Tibial artery (tissue), 4 donors: ENCODE measurements at places on chromosomes 13 and 19.
A peak's percentile ranks its signal among the peaks of the same experiment; 100 is the strongest.

- no peaks in the 10 kb centered on the region for H3K4me1 ChIP-seq
- no peak overlapping the region for H3K27ac ChIP-seq
- no peak for DNase-seq
- no peaks in the 10 kb centered on the region for H3K27me3 ChIP-seq
- no peaks in the 10 kb centered on the region for H3K36me3 ChIP-seq
Measured at GRCh38 chr13:62433660-62434059, 1018.0 kb upstream of the PCDH20 start.

DNA sequence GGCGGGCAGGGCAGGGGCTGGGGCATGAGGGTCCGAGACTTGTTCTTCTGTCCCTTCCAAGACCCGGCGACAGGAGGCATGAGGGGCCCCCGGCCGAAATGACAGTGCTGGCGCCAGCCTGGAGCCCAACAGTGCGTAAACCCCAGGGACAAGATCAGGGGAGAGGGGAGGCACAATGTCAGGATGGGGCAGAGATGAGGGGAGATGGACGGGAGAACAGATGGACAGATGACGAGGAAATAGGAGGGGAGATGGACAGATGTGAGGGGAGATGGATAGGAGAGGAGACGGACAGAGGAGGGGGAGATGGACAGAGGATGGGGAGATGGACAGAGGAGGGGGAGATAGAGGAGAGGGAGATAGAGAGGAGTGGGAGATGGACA, 518 bp downstream of the FLT3LG start:
- peak overlapping the region; percentile 61 for H3K4me3 ChIP-seq
- H3K27me3 ChIP-seq, result no peaks in the 10 kb centered on the region
- H3K4me1 ChIP-seq, result peaks cover 10% of the 10 kb centered on the region
- peak overlapping the region; percentile 69 for H3K27ac ChIP-seq

DNA sequence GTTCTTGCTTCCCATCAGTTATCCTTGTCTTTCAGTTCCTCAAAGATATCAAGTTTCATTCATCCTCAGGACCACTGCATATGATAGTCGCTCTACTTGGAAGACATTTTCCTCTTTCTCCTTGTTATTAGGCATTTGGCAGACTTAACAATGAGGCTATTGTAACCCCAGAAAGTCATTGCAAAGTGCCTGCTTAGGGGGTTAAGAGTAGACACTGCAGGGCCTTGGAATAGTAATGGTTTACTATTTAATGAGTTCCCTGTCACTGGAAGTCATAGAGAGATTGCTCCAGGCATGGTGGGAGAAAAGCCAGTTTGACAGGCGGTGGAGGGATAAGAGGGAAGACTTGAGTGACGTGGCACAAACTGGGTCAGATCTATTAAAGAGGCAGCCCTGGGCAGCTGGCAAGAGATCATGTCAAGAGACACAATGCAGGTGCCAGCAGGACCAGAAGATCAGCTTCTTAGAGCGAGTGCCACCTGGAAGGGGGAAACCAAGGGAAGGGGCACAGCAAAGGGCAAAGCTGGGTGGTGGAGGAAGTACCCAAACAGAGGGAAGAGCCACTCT, 16.8 kb upstream of the CPB2 start:
- no peaks in the 10 kb centered on the region for H3K27me3 ChIP-seq
- no peak for DNase-seq
- H3K27ac ChIP-seq, result no peak overlapping the region
- no peaks in the 10 kb centered on the region for H3K4me1 ChIP-seq
- no peak overlapping the region for H3K4me3 ChIP-seq

GRCh38 chr13:109945206-109945960, 159.0 kb upstream of the IRS2 start:
- DNase-seq, result no peak
- H3K4me3 ChIP-seq, result no peak overlapping the region
- H3K27me3 ChIP-seq, result no peaks in the 10 kb centered on the region
- no peaks in the 10 kb centered on the region for H3K36me3 ChIP-seq

DNA sequence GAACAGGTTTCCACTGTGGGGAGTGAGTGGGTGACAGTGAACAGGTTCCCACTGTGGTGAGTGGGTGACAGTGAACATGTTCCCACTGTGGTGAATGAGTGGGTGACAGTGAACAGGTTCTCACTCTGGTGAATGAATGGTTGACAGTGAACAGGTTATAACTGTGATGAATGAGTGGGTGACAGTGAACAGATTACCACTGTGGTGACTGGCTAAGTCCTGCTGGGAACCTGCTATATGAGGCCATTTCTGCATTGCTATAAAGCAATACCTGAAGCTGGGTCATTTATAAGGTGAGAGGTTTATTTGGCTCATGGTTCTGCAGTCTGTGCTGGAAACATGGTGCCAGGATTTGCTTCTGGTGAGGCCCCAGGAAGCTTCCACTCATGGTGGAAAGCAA, 637.1 kb downstream of the UQCRFS1 start:
- no peak for DNase-seq
- H3K27me3 ChIP-seq, result no peaks in the 10 kb centered on the region
- no peaks in the 10 kb centered on the region for H3K36me3 ChIP-seq
- no peak overlapping the region for H3K4me3 ChIP-seq

GRCh38 chr13:27600711-27601110, 19.6 kb downstream of the LNX2 start:
- no peaks in the 10 kb centered on the region for H3K36me3 ChIP-seq
- no peak overlapping the region for H3K4me3 ChIP-seq
- no peaks in the 10 kb centered on the region for H3K27me3 ChIP-seq

- H3K4me3 ChIP-seq, result no peak overlapping the region
- H3K36me3 ChIP-seq, result peaks cover 63% of the 10 kb centered on the region
- H3K27me3 ChIP-seq, result no peaks in the 10 kb centered on the region
- no peak for DNase-seq
Measured at GRCh38 chr19:34759218-34759917, 13.6 kb downstream of the ZNF599 start.

DNA sequence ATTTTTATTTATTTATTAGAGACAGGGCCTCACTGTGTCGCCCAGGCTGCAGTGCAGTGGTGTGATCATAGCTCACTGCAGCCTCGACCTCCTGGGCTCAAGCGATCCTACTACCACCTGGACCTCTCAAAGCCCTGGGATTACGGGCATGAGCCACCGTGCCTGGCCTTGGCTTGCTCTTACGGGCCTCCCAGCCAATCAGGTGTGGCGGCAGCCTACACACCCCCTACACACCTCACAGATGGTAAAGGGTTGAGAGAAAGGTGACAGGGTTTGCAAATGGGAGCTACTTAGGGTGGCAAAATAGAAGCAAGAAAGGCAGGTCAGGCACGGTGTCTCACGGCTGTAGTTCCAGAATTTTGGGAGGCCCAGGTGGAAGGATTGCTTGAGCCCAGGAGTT, 1.0 kb upstream of the ZBTB32 start:
- no peak for DNase-seq
- peaks cover 12% of the 10 kb centered on the region for H3K27me3 ChIP-seq
- H3K4me1 ChIP-seq, result peaks cover 10% of the 10 kb centered on the region
- no peak overlapping the region for H3K4me3 ChIP-seq
- H3K27ac ChIP-seq, result no peak overlapping the region

DNA sequence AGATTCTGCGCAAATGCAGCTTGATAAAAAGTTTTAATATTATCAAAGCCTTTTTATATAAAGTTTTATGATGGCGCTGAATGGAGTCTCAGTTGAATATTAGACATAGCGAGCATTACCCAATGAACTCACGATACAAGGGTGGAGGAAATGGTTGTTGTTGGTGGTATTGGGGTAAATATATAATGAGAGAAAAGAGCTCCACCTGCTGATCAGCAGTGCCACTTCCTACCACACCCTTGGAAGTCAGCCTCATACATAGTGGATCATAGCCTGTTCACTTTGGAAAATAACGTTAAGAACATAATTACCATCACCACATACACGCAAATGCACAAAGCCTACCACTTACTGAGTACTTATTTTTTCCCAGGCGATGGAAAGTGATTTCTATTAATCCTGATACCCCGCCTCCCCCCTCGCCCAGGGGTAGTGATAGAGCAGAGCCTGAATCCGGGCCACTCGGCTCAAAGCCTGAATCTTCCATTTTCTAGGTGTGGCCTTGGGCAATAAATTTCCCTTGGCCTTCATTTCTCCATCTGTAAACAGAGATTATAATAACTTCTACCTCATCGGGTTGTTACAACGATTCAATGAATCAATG, 358.3 kb downstream of the KLF5 start:
- no peak for DNase-seq
- no peak overlapping the region for H3K27ac ChIP-seq
- no peaks in the 10 kb centered on the region for H3K27me3 ChIP-seq

DNA sequence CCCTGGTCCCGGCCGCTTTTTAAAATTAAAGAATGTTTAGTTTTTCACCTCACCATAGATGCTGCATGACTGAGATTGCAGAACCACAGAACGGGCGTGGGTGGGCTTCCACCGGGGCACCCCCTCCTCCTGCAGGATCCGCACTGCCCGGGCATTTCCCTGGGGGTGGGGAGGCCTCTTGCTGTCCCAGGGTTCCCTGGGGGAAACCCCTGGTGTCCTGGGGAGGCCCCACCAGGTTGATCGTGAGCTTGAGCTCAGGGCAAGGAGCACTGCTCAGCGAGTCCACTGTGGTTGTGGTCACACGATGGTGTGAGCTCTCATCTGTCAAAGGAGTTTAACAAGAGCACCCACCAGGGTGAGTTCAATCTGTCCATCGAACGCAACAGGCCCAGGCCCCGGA, 11.4 kb upstream of the TCF3 start:
- peaks cover 52% of the 10 kb centered on the region for H3K27me3 ChIP-seq
- no peak overlapping the region for H3K27ac ChIP-seq

DNA sequence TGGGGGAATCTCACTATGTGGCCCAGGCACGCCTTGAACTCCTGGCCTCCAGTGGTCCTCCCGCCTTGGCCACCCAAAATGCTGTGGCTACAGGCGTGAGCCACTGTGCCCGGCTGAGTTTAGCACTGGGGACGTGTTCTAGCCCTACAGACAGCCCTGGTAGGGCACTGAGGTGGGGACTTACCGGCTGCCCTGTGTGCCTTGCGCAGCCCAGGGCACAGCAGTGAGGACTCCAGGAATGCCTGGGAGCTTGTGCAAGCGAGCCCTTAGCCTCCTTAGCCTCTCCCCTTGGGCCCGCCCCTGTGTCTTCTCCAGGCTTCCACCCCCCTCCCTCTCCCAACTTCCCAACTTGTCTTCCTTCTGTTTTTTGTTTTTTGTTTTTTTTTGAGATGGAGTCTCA, 21.0 kb downstream of the CCNE1 start:
- no peak for DNase-seq
- H3K4me3 ChIP-seq, result no peak overlapping the region
- H3K27ac ChIP-seq, result no peak overlapping the region
- no peaks in the 10 kb centered on the region for H3K4me1 ChIP-seq
- H3K27me3 ChIP-seq, result peaks cover 26% of the 10 kb centered on the region

GRCh38 chr19:33676999-33677665, 55.4 kb downstream of the CHST8 start:
- no peak overlapping the region for H3K27ac ChIP-seq
- no peaks in the 10 kb centered on the region for H3K27me3 ChIP-seq
- no peak overlapping the region for H3K4me3 ChIP-seq
- no peaks in the 10 kb centered on the region for H3K36me3 ChIP-seq
- H3K4me1 ChIP-seq, result no peaks in the 10 kb centered on the region

- no peaks in the 10 kb centered on the region for H3K36me3 ChIP-seq
- H3K27me3 ChIP-seq, result no peaks in the 10 kb centered on the region
- peaks cover 24% of the 10 kb centered on the region for H3K4me1 ChIP-seq
- no peak overlapping the region for H3K27ac ChIP-seq
- DNase-seq, result no peak
Measured at GRCh38 chr13:31207661-31208552, 8.1 kb downstream of the B3GLCT start.

GRCh38 chr19:2461751-2462634, 5.2 kb upstream of the LMNB2 start:
- H3K27me3 ChIP-seq, result no peaks in the 10 kb centered on the region
- peaks cover 17% of the 10 kb centered on the region for H3K4me1 ChIP-seq
- peak overlapping the region; percentile 78 for H3K4me3 ChIP-seq
- H3K36me3 ChIP-seq, result no peaks in the 10 kb centered on the region
- DNase-seq, result peak; percentile 68

DNA sequence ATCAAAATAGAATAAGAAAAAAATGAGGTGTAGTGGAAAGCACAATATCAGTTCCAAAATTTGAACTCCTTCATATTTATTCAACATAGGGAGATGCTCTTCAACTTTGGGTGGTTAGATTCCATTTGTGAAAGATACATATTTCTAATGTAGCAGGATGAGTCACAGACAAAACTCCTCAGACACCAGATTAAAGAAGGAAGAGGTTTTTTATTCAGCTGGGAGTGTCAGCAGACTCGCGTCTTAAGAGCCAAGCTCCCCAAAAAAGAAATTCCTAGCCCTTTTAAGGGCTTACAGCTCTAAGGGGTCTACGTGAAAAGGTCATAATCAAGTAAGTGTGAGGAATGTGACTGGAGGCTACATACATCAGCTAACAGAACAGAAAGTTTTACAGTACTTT, 6.8 kb upstream of the ZNF765 start:
- peaks cover 36% of the 10 kb centered on the region for H3K36me3 ChIP-seq
- DNase-seq, result no peak
- H3K27me3 ChIP-seq, result no peaks in the 10 kb centered on the region
- no peaks in the 10 kb centered on the region for H3K4me1 ChIP-seq
- no peak overlapping the region for H3K4me3 ChIP-seq
- H3K27ac ChIP-seq, result no peak overlapping the region

DNA sequence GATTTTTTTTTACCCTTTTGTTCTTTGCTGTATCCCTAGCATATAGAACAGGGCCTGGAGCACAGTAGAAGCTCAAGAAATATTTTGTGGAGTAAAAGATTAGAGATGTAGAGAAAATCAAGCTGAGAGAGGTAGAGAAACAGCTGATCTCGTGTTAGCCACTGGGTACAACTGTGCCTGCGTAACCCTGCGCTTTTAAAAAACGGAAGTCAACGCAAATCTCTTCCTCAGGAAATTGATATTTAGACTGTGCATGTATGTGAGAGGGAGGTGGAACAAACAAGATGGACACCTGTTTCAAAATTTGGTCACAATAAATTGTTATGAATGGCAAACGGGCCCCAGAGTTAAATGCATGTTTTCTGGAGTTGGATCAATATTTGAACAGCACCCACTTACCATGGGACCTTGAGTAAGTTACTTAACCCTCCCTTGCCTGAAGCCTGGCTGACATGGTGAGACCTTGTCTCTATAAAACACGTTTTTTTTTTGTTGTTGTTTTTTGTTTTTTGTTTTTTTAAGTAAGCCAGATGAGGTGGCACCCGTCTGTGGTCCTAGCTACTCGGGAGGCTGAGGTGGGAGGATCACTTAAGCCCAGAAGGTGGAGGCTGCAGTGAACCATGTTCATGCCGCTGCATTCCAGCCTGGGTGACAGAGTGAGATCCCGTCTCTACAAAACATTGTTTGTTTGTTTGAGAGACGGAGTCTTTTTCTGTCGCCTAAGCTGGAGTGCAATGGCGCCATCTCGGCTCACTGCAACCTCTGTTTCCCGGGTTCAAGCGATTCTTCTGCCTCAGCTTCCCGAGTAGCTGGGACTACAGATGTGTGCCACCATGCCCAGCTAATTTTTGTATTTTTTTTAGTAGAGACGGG, 3.3 kb upstream of the EPOR start:
- no peak overlapping the region for H3K4me3 ChIP-seq
- H3K27ac ChIP-seq, result no peak overlapping the region

- no peak for DNase-seq
- H3K27ac ChIP-seq, result no peak overlapping the region
- H3K4me1 ChIP-seq, result no peaks in the 10 kb centered on the region
- H3K27me3 ChIP-seq, result no peaks in the 10 kb centered on the region
Measured at GRCh38 chr13:30832845-30833332, 73.2 kb upstream of the MEDAG start.

GRCh38 chr13:49494645-49495044, 1.1 kb upstream of the PHF11 start:
- H3K4me3 ChIP-seq, result peak overlapping the region; percentile 66
- H3K4me1 ChIP-seq, result peaks cover 10% of the 10 kb centered on the region
- H3K36me3 ChIP-seq, result peaks cover 6% of the 10 kb centered on the region
- DNase-seq, result no peak
- peak overlapping the region; percentile 92 for H3K27ac ChIP-seq
